ENCODE measurements at places on chromosomes 13 and 19.

DNA sequence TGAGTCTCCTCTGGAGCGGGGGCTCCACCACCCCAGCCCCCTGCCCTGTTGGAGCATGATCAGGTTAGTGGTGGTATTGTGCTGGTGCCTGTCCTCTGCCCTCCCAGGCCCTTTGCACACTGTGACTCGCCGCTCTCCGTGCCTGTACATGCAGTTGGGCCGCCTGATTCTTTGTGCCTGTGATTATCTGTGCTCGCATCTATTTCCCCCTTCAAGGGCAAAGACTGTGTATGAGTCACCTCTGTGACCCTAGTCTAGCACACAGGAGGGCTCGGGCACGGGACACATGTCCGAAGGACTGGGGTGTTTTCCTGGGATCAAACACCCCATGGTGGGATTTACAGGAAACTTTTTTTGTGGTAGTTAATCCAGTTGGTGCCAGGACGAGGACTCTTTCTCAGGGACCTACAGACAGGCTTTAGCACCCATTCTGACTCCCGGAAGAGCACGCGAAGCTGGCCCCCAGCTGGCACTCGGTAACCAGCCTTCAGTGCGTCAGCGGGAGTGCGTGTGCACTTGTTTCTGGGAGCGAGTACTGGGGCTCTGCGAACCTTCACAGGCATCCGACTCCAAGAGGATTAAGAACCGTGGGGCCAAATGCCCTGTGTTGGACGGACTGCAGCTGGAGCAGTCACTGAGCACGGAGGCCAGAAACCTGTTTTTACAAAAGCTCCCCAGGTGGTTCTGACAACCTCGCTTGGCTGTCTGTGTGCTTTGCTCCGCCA, 6.7 kb downstream of the PPP1R37 start:
- no peak for DNase-seq

GRCh38 chr19:35718345-35719041, 690 bp downstream of the KMT2B start:
- peak; percentile 42 for DNase-seq

DNA sequence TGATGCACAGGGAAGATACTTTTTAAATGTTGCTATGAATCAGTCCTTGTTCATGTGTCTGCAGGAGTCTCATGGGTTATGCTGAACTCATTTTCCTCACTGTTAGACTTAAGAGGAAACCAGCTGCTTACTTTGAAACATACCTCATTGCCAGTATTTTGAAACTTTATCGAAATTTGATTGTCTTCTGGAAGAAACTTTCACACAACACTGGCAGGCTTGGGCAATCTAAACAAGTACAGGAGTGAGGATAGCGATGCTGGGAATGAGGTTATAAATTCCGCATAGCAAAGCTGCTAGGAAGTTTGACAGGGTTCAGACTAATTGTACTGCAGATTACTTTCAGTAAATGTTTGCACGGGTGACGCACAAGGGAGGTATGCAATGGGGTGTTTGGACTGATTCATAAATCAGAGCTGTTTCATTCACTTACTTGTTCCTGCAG, 245.7 kb downstream of the DNAJC15 start:
- no peak for DNase-seq

DNA sequence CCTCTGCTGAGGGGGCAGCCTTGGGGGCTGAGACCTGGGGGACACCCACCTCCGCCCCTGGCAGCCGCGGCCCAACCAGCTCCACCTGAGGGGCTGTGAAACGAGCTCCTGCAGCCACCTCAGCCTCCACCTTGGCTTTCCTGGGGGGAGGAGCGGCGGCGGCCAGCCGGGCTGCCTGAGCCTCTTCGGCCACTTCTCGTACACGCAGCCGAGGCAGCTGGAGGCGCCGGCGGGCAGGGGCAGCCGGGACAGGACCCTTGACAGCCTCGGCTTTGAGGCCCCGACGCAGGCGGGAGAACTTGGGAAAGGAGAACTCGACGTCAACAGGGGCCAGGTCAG, 7.6 kb upstream of the HIPK4 start:
- no peak for DNase-seq

DNA sequence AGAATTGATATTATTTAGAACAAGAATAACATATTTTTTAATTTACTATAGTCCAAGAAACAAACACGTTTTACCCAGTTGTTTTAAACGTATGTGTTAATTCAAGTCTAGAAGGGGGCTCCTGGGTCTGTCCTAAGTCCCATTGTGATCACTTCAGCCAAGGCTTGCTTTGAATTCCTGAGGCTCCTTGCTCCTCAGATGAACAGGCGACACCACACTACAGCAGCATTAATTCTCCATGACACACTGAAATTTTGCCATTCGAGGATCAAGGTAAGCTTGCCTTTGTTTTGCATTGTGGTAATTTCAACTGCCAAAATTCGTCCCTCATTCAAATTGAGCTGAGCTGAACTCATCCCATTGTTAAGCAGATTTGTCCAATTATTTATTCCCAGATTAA, 1442.6 kb downstream of the SLITRK5 start:
- no peak for DNase-seq

DNA sequence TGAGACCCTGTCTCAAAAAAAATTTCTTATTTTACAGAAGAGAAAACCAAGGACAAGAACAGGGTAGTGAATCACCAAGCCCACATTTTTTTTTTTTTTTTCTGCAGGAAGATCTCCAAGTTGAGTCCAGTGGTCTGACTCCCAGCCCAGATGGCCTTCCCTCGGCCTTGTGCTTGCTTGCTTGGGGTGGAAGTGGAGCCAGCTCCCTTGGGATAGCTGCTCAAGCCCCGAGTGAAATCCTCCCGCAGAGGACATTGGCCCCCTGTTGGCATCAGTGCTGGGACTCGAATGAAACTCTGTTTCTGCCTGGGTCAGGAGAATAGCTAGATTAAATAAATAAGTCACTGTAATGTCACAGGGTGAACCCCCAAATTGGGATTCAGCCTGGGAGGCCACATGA, 9.4 kb upstream of the NUP62 start:
- DNase-seq = no peak

DNA sequence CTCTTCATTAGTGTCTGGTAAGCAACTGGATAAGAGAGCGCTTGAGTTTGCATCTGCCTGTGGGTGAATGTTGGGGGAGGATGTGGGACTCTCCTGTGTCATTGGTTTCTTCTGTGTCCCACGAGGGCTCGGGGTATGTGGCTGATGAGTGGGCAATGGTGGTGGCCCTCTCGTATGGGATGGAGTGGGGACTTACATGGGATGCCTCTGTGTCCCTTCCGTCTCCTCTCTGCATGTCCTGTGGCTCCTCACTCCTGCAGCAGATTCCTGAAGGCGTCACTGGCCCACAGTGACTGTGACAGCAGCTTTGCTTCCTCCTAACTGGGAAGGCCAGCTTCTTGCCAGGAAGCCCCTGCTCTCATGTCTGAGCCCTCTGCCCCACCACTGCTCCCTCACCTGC, 2.6 kb upstream of the LRP3 start:
- no peak for DNase-seq

GRCh38 chr13:112443191-112443994, 67.2 kb downstream of the SPACA7 start:
- no peak for DNase-seq

DNA sequence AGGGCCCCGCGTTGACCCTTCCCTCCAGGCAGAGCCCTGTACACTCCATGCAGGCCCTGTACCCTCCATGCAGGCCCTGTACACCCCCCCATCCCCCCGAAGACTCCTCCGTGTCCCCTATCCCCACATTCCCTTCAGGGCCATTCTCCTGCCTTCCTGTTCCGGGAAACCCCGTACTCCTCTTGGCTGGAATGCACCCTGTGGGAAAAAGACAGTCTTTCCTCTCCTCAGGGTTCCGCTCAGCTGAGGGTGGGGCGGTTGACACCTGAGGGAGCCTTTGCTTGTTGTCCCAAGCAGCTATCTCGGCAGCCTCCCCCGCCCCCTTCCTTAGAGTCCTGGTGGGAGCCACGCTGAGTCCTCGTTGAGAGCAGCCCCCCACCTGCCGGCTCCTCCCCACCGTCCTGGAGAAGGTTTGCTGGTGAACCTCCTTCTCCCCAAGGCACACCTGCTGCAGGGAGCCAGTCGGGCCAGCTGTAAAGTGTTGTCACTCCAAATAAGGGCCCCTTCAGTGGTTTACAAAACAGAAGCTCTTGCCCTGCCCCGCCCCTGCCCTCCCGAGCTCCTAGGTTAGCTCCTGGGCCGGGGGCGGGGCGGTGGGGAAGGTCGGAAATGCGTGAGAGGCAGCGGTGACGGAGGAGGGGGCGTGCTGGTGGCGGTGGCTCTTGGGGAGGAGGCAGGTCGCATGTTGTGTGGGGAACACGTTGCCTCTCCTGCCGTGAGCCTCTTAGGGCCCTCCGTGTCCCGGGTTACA, 1.5 kb downstream of the GNA11 start:
- DNase-seq = peak; percentile 66

GRCh38 chr19:6087074-6087571, 23.2 kb downstream of the RFX2 start:
- DNase-seq = peak; percentile 51

DNA sequence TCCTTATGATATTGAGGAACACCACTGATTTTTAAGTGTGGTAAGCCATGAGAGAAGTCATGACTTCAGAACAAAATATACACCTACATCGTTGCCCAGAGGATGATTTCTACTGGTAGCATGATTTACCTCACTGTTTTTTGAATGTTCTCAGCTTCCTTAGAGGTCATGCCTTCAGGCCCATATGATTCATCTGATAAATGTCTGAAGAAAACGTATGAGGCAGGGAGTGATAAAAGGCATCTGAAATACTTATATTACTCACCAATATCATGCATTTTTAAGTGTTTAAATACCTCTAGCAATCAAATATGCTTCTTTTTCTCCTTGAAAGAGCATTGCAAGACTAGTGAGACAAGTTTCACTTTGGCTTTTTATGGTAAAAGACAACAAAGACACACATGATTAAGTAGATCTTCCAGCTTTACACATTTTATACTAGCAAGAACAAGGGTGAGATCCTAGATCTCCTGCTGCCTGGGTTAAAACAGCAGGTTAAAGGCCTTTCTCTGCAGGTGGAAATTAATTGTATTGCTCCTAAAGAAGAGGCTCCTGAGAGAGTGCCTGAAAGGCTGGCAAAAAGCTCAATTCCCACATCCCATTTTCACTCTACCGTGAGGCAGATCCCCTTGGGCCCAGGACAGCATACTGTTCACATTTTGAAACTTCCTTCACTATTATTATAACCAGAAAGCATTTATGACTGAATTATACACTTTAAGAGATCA, 432.4 kb downstream of the SLITRK1 start:
- no peak for DNase-seq

DNA sequence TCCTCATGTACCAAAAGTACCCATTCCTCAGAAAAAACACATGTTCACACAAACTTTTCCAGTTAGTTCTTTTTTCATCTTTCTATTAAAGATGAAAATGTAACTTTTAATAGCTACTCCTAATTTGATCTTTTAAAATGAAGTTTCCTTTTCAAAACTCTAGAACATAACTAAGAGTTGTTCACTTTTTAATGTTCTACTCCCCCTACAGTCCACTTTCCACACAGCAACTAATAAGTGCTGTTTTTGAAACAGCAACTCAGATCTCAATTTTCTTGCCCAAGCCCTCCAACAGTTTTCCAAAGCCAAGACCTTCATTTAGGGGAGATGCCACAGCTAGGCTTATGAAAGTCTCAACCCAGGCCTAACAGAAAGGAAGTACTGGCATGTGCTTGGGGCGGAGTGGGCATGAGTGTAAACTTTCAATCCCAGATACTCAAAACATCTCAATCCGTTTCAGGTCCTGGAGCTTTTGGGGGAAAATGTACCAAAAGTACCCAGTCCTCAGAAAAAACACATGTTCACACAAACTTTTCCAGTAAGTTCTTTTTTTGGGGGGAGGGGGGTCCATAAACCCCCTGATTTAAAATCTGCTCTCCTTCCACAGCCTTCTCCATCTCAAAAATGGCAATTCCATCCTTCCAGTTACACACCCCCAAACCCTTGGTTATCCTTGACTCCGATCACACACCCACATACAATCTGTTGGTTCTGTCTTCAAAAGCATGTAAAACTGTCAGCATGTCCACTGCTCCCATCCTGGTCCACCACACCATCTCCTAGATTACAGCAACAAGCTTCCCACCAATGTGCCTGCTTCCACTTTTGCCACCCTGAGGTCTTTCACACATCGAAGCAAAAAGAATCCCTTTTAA, 2.0 kb downstream of the FBL start:
- peak; percentile 71 for DNase-seq

GRCh38 chr13:102561933-102562332, 34.9 kb upstream of the TPP2 start:
- no peak for DNase-seq

GRCh38 chr19:54612428-54612827, 17.9 kb upstream of the LILRB1 start:
- DNase-seq = no peak

- DNase-seq = no peak
These were observed 1721.9 kb downstream of the OLFM4 start for GRCh38 chr13:54750521-54750920.

- DNase-seq = peak; percentile 26
These were observed 9.5 kb upstream of the LILRB4 start for GRCh38 chr19:54653181-54653809.

DNA sequence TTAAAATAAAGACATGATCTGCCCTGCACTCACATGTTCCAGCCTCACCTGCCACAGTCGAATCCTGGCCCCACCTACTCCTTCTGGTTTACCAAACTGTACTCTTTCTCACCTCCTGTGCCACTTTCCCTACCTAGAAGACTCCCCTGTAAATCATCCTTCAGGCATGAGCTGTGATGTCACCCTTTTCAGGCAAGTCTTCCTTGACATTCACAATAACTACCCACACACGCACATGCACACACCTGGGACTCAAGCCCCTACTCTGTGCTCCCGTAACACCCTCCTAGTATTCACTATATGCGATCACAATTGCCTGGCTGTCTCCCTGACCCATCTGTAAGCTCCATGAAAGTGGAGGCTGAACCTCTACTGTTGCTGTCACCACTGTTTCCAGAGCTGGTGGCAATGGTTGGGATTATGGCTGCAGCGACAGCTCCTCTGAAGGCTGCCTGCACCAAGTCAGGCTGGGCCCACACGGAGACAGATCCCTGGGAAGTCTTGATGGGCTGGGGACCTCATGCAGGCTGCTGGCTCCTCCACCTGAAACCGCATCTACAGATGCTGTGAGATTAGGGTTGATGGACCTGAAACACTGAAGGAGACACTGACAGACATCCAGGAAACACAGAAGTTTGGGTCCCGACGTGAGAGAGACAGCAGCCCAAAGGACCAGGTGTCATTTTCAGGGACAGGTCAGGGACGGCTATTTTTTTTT, 611.1 kb downstream of the UQCRFS1 start:
- no peak for DNase-seq

DNA sequence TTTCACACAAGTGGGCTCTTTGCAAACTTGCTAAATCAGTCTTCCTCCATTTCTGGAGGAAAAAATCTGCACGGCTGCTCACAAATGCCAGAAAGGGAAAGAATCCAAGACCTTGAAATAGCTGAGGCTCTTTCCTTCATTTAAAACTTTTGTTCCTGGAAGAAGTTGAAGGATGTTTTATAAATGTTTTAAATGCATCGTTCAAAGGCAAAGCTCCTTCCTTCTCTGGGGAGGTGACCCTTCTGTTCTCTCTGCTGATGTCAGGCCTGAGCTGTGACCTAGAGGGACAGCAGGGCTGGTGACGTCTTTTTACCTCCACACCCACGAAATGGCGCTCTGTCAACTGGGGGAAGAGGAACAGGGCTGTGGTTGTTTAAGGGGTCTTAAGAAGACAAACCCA, 376.4 kb upstream of the ZNF507 start:
- no peak for DNase-seq
